ENCODE measurements at places on chromosomes 12 and 14.

DNA sequence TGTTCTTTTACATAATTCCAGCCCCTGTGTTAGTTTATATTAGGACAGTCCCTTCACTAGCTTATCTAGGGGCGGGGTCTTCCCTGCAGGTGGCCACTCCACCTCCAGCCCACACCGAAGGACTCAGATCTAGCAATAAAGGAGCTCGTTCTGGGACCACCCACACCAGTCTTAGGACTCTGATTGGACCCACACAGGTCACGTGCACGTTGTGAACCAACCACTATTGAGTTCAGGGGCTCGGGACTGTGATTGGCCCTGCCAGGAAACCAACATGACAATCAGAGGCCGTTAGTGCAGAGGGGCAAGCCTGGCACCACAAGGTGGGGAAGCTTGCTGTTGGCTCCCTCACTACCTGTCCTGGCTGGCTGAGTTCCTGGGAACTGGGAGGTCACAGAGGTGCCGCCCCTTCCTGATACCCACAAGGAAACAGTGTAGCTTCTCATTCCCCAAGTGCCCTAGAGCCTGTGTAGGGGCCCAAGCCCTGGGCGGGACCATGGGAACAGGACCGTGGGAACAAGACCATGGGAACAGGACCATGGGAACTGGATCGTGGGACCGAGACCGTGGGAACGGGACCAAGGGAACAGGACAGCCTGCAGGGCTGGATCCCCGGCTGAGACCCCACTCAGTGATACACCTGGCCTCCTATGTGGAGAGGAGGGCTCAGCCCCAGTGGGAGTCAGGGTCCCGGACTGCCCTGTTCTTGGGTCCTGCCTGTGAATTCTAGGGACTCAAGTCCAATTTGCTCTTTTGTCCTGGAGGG is 297.8 kb downstream of the ADGRD1 start:
- no peak for DNase-seq

DNA sequence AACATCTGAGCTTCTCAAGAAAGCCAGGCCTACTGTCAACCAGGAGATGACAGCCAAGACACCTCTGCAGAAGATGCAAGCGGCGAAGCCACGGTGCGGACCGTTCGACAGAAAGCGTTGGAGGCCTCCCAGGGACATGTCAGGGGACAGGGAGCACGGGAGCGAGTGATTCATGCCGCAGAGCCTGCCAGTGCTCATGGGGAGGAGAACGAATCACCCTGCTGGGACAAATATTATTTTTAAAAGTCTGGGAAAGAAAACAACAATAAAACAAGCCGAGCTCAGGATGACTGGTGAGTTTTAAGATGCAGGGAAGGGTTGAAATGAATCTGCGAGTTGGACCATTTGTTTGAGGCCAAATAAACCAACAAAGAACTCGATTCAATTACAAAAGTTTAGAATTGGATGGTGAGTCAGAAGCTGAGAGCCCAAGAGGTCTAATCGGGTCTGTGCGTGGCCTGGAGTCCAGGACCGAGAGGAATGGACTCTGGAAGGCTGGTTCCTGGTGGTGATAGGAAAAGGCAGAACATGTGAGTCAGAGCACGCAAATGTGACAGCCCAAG is 91.0 kb downstream of the RBM19 start:
- DNase-seq = no peak

GRCh38 chr14:34318014-34318413 is 144.0 kb downstream of the SPTSSA start:
- DNase-seq = no peak

DNA sequence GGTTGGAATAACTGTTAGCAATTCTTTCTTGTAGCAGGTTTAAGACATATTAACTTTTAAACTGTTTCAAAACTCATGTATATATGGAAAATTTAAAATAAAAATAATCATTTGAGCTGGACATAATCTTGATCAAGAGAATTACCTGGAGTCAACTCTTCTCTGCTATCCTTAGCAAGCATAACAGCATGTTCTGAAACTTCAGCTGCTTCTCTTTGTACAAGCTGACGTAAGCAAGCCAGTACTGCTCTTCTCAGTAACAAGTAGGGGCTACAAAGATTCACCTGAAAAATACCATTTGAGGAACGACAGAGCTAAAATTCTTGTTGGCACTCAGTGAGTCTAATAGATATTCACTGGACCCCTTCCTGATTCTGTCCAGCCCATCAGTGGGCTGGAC is 83.0 kb downstream of the HEATR5A start:
- DNase-seq = no peak

DNA sequence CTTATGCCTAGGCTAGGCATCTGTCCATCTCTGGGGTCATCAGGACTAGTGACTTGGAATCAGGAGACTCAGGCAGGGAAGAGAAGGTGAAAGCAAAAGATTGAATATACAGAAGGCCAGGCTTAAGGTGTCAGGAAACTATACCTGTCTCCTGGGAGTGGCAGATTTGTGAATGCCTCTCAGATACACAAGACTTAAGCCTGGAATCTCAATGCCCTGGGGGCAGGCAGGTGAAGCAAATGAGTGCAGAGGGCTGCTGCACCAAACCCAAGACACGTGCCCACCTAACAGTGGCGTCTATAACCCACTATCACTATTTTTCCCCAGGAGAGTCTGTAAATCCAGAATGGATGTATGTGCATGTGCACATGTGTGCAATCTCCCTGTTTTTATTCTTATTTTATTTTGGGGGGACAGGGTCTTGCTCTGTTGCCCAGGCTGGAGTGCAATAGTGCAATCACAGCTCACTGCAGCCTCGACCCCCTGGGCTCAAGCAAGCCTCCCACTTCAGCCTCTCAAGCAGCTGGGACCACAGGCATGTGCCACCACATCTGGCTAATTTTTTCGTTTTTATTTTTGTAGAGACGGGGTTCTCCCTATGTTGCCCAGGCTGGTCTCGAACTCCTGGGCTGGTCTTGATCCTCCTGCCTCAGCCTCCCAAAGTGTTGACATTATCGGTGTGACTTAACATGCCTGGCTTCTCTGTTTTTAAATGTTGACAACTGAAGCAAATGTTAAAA is 31.9 kb upstream of the FOS start:
- no peak for DNase-seq

GRCh38 chr12:42426746-42427145 is 100.8 kb downstream of the PPHLN1 start:
- DNase-seq = no peak

DNA sequence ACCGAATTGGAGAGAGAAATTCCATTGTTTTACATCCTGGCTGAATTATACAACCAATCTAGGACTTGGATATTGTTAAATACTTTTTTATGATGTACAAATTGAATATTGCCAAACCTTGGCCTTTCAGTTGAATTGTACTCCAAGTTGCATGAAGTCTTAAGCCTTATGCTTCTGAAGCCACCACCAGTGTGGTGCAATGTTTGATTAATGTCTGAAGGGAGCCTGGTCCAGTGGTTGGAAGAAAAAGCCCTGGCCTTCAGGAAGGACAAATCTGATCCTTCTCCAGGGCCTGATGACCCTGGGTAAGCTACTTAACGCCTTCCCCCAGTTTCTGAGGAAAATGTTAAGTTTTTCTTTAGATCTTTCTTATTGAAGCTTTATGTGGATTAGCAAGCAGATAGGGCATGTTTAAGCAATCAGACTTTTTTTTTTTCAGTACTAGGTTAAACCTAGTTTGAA is 72.0 kb downstream of the PAPOLA start:
- DNase-seq = no peak

GRCh38 chr12:112163471-112163991 is 38.2 kb downstream of the TRAFD1 start:
- no peak for DNase-seq

GRCh38 chr12:22935090-22935489 is 310.1 kb downstream of the ETNK1 start:
- DNase-seq = no peak

GRCh38 chr14:100027771-100028490 is 37.3 kb upstream of the EVL start:
- DNase-seq = no peak

DNA sequence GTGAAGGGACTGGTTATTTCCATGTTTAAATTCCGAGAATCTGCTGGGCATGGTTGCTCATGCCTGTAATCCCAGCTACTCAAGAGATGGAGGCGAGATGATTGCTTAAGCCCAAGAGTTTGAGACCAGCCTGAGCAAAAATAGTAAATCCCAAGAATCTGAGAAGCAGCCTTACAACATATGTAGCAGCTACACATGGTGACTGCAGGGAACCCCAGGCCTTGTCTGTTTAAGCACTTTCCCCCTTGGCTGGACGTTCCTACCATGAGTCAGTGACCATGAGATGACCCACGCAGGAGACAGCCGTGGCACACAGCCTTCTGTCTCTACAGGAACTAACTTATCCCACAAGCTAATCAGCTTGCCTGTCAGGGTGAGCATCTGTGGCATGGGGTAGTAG is 5.5 kb upstream of the SLC24A4 start:
- DNase-seq = no peak

- DNase-seq = peak; percentile 23
Observed at GRCh38 chr12:103840462-103840875, 565 bp downstream of the NT5DC3 start.

DNA sequence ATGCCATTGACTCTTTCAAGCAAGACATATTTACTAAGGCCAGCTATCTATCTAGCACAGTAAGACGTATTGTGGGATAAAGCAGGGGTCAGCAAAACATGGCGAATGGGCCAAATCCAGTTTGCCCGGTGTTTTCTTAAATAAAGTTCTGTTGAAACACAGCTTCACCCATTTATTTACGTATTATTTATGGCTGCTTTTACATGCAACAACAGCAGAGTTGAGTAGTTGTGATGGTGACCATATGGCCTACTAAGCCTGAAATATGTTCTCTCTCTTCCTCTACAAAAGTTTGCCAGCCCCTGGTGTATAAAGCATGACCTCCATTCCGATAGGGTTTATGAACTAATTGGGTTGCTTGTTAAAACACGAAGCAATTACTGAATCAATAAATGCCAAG is 322.1 kb downstream of the CCDC91 start:
- no peak for DNase-seq

DNA sequence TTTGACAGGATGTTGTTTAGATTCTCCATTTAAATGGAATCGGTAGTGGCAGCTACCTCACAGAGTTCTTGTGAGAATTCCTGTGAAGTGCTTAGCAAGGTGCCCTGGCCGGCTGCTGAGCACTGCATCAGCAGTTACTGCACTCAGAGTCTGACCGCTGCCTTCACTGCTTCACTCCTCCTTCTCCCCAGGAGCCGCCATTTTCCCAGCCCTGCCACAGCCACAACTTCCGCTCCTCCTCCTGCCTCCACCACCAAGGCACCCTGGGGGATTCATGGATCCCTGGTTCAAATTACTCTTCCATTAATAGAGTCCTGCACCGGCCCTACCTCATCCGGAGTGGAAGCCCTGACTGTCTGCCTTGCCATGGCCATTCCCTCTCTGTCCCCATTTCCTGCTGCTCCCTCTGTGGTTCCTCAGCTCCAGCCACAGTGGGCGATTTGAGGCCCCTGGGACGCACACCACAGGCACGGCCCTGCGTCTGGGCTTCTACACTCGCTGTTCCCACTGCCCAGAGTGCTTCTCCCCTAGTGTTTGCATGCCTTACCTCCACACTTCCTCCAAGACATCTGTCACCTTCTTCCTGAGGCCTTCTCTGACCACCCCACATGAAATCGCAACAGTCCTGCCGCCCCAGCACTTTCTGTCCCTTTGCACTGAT is 210.3 kb downstream of the IPO8 start:
- no peak for DNase-seq

DNA sequence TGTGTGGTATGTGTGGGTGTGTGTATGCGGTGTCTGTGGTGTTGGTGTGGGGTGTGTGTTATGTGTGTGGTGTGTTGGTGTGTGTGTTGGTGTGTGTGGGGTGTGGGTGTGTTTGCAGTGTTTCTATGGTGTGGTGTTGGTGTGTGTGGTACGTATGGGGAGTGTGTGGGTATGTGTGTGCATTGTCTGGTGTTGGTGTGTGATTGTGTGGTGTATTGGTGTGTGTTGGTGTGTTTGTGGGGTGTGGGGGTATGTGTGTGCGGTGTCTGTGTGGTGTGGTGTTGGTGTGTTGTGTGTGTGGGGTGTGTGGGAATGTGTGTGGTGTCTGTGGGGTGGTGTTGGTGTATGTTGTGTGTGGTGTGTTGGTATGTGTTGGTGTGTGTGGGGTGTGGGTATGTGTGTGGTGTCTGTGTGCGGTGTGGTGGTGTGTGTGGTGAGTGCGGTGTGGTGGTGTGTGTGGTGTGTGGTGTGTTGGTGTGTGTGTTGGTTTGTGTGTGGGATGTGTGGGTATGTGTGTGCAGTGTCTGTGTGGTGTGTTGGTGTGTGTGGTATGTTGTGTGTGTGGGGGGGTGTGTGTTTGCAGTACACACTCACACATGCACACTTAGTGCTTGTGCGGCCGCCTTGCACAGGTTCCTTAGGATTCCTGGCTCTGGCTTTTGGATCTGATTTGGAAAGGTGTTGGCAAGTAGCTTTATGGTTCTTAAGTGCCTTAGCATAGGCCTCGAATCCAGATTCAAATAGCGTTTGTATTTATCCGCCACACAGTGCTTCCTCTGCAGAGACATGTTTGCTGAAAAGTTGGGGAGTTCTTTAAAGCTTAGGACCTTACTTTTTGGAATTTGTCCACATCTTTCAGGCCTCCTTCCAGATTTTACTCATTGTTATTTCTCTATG is 16.4 kb downstream of the MLXIP start:
- no peak for DNase-seq

DNA sequence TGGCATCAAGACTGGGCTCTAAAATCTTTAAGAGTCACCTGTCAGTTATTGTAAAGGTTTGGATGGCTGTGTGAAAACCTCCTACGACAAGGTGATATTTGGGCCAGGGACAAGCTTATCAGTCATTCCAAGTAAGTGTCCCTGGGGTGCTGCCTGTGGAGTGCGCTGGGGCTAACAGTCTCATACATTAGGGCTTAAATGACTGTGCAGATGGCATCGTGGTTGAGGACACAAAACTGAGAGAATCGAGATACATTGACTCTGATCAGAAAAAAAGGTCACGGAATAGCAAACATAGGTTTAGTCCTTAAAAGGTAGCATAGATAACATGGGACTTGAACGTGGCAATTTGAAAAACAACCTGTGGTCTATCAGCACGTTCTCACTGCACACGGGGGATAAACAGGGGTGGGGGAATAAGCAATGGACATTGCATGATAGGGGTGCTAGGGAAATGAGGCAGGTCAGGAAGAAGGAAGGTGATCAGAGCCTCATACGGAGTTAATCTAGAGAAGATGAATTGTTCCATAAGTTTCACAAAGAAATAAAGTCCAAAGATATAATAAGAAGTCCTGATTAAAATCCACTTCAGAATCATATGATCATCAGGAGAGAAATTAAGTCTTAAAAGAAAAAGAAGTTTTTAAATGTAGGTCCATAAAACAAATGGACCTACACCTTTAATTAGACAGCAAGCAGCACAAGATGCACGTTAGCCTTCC is 100.3 kb downstream of the DAD1 start:
- no peak for DNase-seq

DNA sequence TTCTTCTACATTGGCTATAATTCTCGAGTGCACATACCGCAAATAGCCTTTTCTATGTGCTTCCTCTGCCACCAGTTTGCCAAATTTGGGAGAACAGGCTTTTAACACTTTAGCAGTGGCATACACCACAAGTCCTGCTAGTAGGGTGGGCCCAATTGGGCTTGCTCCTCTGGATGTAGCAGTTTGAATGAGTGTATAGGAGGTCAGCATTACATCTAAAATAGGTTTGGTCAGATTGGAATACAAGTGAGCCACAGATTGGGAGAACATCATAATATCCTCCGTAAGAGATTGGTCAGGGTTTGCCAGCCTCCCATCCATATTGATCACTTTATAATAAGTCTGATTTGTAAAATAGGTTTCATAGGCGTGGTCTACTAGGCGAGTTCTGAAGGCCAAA is 902 bp downstream of the ABCD2 start:
- no peak for DNase-seq

- no peak for DNase-seq
Observed at GRCh38 chr14:38762426-38762825, 340.6 kb downstream of the SEC23A start.
